ENCODE measurements at places on chromosomes 16 and 17.

- DNase-seq: no peak
These were observed 53.2 kb upstream of the MRTFB start for GRCh38 chr16:14017886-14018285.

- DNase-seq: no peak
These were observed 22.8 kb downstream of the TMEM204 start for GRCh38 chr16:1556254-1556653.

- peak; percentile 53 for DNase-seq
These were observed 205.2 kb downstream of the RAB11FIP4 start for GRCh38 chr17:31596382-31597323.

- peak; percentile 58 for DNase-seq
These were observed 84.2 kb upstream of the LGALS9 start for GRCh38 chr17:27546624-27547300.

DNA sequence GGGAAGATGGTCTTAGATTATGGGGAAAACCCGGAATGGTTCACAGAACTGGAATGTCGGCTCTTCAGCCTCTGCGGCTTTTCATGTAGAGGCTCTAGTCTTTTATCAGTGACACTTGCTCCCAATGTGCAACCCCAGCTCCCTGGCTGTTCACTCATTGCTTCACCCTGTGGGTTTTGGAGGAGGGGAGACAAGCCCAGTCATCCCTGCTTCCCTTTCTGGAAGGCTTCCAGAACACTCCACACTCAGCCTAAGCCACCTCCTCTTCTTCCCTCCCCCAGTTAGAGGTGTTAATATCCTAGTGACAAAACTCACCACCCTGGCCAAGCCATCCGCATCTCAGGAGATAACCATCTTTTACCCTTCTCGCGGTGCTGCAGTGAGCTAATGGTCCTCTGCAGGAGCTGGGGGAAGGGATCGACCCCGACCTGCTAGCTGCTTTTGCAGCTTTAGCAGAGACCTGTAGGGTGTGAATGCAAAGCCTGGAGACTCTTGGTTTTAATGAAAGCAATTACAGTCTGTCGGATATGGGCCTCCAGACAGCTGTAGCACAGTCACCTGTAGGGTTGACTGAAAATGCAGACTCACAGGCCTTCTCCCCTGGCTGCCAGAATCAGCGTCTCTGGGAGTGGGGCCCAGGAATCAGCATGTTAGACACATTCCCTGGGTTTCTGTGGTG, 24.3 kb upstream of the LASP1NB start:
- DNase-seq: no peak

DNA sequence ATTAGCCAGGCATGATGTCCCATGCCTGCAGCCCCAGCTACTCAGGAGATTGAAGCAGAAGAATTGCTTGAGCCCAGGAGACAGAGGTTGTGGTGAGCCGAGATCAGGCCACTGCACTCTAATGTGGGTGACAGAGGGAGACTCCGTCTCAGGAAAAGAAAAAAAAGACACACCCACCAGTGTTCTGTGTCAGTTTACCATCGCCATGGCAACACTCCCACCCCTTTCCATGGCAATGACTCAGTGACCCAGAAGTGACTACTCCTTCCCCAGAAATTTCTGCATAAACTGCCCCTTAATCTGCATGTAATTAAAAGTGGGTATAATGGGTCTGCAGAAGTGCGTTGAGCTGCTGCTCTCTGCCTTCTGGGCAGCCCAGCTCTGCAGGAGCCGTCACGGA, 4.0 kb upstream of the ZC3H18 start:
- no peak for DNase-seq

- DNase-seq: no peak
These were observed 80.0 kb downstream of the USP32 start for GRCh38 chr17:60311936-60312335.

- no peak for DNase-seq
These were observed 32.6 kb downstream of the ZNF469 start for GRCh38 chr16:88415381-88415705.

- no peak for DNase-seq
These were observed 160.3 kb upstream of the RPH3AL start for GRCh38 chr17:512926-513325.

DNA sequence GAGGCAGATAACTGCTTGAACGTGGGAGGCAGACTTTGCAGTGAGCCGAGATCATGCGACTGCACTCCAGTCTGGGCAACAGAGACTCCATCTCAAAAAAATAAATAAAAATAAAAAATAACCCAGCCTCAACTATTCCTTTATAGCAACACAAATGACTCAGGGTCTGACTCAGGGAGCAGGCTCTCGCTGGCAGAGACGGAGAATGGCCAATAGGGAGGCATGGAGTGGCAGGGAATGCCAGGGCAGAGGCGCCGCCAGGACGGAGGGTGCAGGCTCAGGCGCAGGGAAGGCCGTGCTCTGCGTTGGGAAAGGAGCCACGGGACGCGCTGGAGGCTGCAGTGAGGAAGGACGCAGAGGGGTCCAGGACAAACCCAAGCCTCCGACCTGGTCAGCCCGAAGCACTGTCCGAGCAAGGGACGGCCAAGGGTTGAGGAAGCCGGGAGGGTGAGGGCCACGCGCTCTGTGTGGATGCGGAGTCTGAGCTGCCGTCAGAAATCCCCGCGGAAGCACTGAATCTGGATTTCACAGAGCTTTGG, 40.3 kb downstream of the PKD1 start:
- no peak for DNase-seq

GRCh38 chr17:6138761-6139446, 68.7 kb downstream of the WSCD1 start:
- no peak for DNase-seq

All from GM10248 (cell line).